ENCODE measurements at places on chromosomes 5 and 9.

- DNase-seq: no peak
These were observed 489.8 kb downstream of the MAT2B start for GRCh38 chr5:163995206-163995605.

DNA sequence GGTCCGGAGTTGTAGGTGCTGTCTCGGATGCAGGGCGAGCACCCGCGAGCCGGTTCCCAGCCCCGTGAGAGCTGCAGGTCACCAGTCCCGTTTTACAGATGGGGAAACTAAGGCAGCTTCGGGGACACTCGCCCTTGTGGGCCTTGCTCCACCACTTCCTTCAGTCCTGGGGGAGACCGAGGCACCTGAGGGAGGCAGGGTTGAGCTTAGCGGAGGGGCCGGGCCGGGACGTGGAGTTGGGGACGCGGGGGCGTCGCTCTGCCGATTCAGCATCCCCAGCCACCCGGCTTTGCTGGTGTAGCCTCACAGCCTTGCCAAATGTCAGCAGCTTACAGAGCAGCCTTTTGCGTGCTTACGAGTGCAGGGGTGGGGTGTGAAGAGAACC is 530 bp downstream of the BBLN start:
- no peak for DNase-seq

- no peak for DNase-seq
These were observed 139.7 kb downstream of the SEC61B start for GRCh38 chr9:99361817-99362216.

DNA sequence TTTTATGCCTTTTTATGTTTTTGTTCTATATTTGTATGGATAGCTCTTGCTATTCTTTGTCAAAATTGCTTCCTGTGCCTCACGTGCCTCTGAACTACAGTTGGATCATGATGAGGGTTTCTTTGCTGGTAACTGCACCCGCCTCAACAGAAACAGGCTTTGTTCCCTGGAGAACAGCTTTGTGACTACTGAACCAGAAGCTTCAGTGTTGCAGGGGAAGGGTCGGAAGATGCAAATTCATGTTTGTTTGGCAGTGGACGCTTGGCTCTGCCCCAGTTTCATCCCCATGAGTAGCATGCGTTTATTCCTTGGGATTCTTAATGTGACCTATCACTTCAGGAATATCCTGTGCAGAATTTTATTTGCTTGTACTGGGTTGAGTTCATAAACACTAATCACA is 959.1 kb upstream of the WWC1 start:
- DNase-seq: no peak

- DNase-seq: no peak
These were observed 183.0 kb upstream of the EFNA5 start for GRCh38 chr5:107853696-107854095.

GRCh38 chr5:15496886-15497285 is 3.1 kb upstream of the FBXL7 start:
- DNase-seq: no peak

DNA sequence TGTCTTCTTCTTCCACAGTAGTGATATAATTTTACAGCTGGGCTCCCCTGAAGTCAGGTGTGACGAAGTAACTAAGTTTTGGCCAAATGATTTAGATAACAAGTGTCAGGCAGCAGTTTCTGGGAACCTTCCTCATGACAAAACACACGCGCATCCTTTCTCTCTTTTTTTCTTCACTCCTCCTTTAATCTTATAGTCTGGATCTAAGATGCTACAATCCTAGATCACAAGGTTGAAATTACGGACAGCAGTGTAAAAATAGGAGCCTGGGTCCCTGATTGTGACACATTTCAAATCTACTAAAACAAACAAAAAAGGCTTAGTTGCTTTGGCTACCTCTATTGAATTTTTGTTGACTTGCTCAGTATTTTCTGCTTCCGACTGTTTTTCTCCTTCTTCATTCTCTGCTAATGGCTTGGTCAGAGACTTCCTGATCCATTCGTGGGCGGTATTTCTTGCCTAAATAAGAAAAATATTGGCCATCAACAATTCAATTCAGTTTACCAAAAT is 36.1 kb downstream of the FAM114A2 start:
- DNase-seq: no peak

- DNase-seq: no peak
These were observed 465.5 kb downstream of the DNAH5 start for GRCh38 chr5:13478831-13479465.

- DNase-seq: no peak
These were observed 48.2 kb downstream of the DAB2IP start for GRCh38 chr9:121699571-121700164.

DNA sequence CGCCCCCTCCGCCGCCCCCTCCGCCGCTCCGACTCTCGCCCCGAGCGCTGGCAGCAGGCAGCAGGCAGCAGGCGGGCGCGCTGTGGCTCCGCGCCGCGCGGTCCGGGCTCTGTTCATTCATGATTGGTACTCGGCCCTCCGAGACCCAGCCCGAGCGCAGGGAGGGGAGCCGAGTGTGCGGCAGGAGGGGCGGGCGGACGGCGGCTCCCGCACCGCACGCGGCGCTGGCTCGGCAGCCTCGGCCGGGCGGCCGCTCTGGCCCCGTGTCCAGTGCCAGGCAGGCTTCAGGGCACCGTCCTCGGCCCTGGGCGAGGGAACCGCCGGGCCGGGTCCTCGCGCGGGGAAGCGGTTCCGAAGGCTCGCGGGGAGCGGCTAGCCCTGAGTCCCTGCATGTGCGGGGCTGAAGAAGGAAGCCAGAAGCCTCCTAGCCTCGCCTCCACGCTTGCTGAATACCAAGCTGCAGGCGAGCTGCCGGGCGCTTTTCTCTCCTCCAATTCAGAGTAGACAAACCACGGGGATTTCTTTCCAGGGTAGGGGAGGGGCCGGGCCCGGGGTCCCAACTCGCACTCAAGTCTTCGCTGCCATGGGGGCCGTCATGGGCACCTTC is at the start of gene KCNIP1:
TSS of gene KCNIP1 (plus strand) at position 31 of the 607 bp plus-strand sequence.
- DNase-seq: peak; percentile 33

DNA sequence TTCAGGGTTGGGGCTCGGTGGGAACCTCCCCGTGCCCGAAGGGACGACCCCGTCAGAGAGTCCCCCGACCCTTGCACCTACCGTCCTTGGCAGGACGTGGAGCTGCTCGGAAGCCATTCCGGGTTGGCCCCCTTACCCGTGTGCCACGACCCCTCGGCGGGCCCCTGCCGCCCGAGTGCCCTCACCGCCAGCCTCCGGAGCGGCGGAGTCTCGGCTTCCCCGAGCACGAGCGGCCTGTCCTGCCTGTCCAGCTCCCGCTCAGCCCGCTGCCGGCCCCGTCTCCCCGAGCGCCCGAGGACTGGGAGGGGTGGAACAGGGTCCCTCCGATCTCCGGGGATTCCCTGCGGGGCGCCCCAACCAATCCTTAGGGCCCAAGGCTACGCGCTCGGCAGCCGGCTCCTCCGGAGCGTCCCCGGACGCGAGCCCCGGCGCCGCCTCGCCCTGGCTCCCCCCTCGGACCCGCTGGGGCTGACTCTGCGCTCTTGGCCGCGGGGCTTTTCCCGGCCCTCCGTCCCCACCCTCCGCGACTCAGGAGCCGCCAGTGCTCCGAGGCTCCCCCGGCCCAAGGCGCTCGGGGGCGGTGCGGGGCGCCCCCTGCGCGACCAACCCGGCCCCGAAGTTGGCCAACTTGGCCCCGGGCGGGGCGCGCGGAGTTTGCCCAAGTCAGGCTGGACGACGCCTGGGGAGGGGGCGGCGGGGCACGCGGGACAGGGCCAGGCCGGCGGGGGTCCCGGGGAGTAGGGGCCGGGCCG is 654 bp downstream of the ADAMTS2 start:
- DNase-seq: no peak

DNA sequence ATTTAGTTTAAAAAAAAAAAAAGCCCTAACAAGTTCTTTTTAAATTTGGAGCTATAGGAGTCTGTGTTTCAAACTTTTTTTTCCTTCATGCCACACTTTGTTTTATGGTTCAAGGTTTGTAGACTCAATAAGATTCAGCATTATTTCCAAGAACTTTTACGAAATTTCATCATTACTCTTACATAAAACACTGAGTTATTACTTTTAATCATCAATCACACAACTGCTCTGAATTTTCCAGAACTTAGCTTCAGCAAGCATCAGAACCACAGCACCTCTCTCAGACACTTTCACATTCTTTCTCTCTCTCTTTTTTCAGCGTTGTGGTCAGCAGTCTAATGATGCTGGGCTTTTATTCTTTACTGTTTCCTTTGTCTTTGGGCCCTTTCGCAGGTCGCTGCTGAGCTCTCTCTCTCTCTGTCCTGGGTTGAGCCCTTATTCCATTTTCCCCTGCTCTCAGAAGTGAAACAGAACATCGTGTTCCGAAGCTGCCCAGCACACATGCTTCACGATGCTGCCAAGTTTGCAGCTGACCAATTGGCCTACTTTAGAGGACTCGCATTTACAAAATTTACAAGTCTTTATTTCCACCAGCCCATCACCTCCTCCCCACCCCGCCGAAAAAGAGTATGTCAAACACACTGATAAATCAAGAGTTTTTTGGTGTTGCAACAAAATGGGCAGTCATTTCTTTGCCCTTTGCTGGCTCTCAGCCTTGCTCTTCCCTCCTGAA is 44.6 kb upstream of the PIK3R1 start:
- peak; percentile 31 for DNase-seq
